ENCODE measurements at places on chromosomes 3 and 15. TPM values are rescaled to one million over a fixed set of nuclear protein-coding genes. Genes with fewer than 3 reads are reported as not detected.

The GREM1 gene
- total RNA-seq: 29.4 TPM

The DPPA2 gene
- total RNA-seq: not detected

The ALCAM gene
- total RNA-seq: 98.4 TPM

The UNC13C gene
- total RNA-seq: not detected

The IL17RE gene
- total RNA-seq: 13.8 TPM

The FMN1 gene
- total RNA-seq: 27.7 TPM

The TGM5 gene
- 5.0 TPM for total RNA-seq

DNA sequence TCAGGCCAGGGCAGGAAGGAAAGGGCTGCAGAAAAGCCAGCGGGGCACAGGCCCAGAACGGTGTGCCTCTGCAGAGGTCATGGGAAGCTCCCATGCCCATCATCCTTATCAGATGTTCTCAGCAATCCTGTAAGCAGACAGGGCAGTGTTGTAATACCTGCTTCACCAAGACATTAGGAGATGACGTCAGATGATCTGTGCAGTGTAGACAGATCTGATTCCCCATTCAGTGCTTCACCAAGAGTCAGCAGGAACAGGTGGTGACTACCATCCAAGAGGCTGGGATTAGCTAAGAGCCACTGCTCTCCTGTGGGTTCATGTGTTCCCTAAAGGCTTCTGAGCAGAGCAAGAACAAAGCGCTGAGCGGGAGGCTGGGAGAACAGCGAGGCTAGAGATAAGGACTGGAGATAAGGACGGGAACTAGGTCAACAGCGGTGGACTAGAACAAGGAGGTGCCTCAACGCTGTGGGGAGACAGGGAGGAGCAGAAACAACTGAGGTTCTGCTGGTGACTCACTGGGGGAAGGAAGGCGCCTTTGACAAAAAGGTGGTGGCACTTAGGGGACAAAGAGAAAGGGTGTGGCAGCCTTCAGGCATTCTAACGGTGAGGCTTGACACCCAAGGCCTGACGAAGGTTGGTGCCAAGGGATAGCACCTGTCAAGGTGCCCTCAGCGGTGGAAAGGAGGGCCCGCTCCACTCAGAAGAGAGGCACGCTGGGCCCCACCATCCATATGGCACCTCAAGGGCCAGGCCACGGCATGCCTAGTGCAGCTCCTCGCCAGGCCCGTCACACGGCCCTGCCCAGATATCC lies 28.4 kb downstream of the CCDC12 start:
- no peak for DNase-seq

- no peak for DNase-seq
Measured at GRCh38 chr3:5579946-5580345, 392.4 kb downstream of the EDEM1 start.

DNA sequence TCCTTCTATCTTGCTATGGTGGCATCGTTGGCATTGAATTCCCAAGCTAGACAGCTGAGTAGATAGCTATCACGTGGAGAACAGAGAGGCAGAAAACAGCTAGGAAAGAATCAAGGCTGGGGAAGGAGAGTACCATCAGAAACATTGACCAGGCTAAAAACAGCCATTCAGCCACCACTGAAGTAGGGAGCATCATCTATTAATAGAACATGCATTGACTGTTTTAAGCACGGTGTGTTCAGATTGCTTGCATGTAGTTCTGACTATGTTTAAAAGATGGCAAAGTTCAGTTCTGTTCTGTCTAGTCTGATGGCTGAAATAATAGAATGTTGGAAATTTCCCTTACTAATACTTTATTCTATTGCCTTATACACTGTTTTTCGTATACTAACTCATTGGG lies 413.0 kb downstream of the GABRB3 start:
- DNase-seq: no peak

DNA sequence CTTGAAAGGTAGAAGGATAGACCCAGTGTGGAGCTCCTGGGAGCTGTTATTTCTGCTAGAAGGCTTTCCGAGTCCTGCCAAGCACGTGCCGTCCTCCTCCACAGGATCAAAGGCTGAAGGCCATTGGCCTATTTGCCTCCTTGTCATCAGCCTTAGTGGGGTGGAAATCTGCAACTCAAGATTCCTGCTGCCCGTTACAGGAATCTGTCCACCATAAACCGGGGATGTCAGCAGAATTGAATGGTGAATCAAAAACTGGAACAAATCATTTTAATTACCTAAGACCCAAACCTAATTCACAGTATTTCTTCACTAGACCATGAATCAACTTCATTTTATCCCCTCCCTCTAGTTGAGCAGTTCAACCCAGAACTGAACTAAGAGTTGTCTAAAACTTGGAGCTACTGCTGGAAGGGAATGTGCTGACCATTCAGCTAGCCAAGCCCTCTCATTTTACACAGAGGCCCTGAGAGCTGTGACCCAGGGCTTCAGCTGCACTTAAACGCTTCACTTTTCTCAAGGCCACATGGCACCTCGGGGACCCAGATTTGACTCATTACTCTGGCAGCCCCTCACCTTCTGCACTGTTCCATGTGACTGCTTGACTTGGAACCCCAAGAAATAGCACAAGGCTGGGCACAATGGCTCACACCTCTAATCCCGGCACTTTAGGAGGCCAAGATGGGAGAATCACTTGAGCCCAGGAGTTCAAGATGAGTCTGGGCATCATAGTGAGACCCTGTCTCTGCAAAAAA lies 36.8 kb upstream of the KIF23 start:
- DNase-seq: no peak

GRCh38 chr3:167148136-167148535 lies 232.0 kb downstream of the ZBBX start:
- no peak for DNase-seq

- no peak for DNase-seq
Measured at GRCh38 chr3:108388136-108389132, 92.1 kb downstream of the HHLA2 start.

GRCh38 chr15:48358229-48359152 lies 27.3 kb downstream of the DUT start:
- DNase-seq: no peak

DNA sequence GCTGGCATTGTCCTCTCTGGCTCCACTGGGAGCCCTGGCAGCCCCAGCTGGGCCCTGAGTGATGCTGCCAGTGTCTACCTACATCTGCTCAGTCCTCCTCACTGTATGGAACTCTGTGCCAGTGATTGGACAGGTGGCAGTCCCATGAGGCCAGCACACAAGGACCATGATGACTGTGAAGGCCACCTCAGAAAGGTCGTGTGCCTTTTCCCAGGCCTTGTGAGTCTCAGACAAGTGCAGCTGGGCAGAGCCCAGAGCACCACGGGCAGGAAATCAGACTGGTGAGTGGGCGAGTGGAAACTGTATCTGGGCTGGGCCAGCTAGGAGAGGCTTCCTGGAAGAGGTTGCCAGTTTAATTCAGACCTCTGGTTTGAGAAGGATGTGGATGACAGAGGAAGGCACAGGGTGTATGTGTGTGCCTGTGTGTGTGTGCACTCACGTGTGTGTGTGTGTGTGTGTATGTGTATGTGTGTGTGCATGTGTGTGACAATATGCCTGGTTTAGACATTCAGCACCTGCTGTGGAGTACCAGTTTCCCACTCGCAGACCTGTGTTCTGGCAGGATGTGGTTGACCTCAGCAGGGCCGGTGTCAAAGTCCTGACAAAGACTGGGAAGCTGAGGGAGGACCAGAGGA lies 7.0 kb downstream of the MAPKAPK3 start:
- no peak for DNase-seq

- DNase-seq: no peak
Measured at GRCh38 chr15:91965501-91966193, 112.1 kb downstream of the SLCO3A1 start.

DNA sequence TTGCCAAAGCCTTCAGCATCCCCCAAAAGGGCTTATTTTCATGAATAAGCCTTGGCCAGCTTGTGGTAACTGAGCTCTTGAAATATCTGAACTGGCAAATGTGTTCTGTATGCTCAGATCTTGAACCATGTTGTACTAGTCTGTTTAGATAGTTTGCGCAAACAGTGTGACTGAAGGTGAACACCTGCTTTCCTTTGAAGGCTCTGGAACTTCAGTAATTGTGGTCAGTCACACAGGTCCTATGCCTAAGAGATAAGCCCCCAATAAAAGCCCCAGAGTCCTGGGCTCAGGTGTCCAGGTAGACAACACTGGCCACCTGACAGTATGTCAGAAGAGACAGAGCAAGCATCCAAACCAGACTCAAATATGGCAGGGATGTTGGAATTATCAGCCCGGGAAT lies 5.4 kb downstream of the TUBGCP5 start:
- DNase-seq: no peak

DNA sequence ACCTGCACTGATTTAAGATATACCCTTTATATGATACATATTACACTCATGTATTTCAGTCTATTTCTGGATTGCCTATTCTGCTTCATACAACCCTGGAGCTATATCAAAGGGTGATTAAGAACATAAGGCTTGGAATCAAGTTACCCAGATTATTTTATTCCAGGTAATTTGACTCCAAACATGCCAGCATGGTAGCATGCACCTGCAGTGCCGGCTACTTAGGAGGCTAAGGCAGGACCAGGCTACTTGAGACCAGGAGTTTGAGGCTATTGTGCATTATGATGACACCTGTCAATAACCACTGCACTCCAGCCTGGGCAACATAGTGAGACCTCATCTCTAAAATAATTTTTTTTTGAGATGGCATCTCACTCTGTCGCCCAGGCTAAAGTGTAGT lies 50.4 kb upstream of the NEO1 start:
- DNase-seq: no peak

DNA sequence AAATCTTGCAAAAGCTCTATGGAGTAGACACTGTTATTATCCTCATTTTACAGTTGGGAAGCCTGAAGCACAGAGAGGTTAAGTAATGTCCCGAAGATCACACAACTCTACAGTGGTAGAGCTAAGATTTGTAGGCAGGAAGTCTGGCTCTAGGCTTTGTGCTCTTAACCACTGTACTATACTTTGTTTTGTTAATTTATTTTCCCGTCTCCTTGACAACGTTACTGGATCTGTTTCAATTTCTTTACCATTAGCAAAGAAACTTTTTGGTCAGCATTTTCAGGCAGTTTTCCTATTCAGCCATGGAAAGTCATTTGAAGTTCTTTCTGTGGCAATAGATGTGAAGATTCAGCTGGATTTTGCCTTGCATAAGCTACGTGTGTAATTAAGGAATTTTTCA lies 51.7 kb downstream of the OTOL1 start:
- DNase-seq: no peak

- no peak for DNase-seq
Measured at GRCh38 chr15:94041746-94042145, 189.6 kb upstream of the MCTP2 start.

DNA sequence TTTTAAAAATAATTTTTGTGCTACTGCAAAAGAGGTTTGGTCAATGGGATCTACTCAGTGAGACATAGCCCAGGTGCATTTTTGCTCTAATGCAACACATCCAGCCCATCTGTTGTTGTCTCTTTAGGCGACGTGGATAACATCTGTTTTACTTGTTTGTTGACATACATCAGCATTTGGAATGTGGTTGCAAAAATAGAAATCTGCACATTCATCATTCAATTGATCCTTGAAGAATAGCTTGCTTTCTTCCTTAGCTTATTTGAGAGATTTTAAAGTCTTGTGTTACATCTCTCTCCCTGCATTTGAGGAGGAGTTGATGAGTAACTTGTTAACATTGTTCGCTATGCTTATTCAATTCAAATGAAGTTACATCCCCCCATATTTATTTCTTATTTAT lies 1202.3 kb downstream of the NSUN3 start:
- DNase-seq: no peak

GRCh38 chr3:175266478-175266877 lies 407.3 kb downstream of the NAALADL2 start:
- no peak for DNase-seq

- no peak for DNase-seq
Measured at GRCh38 chr3:134013280-134013679, 16.4 kb downstream of the SLCO2A1 start.

- no peak for DNase-seq
Measured at GRCh38 chr3:118863731-118864322, 170.8 kb downstream of the IGSF11 start.

DNA sequence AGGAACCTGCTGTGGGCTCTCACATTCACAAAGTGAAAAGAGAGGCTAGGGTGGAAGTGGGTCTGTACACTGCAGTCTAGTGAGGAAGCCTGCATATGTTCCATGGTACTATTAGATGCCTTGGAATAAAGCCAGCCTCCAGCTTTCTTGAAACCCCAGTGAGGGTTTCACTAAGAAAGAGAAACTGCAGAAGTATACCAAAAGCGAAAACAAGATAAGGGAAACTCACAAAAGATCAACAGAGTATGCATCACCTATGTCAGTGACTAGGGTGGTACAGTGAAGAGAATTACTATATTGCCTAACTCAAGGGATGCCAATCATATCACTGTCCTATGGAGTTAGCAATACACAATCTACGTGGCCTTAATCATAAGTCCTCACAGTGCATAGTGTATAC lies 212.5 kb upstream of the GADL1 start:
- no peak for DNase-seq

DNA sequence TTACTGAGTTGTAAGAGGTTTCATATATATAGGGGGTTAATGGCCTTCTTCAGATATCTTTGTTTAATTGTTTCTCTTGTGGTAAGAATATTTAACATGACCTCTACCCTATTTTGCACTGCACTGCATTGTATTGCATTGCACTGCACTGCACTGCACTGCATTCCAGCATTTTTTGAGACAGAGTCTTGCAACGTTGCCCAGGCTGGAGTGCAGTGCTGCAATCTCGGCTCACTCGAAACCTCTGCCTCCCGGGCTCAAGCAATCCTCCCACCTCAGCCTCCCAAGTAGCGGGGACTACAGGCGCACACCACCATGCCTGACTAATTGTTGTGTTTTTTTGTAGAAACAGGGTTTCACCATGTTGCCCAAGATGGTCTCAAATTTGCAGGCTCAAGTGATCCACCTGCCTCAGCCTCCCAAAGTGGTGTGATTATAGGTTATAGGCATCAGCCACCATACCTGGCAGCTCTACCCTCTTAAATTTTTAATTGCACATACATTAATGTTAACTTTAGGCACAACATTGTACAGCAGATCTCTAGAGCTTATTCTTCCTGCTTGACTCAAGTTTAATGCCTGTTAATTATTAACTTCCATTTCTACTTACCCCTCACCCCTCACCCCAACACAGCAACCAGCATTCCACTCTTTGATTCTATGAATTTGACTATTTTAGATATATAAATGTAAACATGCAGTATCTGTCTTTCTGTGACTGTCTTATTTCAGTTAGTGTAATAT lies 38.4 kb downstream of the NEDD4 start:
- no peak for DNase-seq

- no peak for DNase-seq
Measured at GRCh38 chr3:112776836-112777235, 69.8 kb downstream of the CD200R1L start.

DNA sequence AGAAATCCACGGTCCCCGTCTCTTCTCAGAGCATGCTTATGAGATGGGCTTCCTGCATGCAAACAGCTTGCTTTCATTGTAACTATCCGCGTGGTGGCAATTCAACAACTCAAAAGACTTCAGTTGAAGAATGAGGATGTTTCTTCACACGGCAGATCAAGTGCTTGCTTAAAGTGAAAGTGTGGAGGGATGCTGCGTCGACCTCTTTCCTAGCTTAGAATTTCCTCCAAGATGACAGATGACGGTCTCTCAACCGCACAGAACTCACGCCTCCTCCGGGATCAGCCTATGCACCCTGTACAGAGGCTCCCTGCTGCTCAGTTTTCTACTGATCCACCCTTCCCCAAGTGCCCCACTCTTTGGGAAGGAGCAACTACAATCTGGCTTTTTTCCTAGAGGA lies 47.8 kb downstream of the PCSK6 start:
- no peak for DNase-seq
